ENCODE measurements at places on chromosomes 11 and 22.
A peak's percentile ranks its signal among the peaks of the same experiment; 100 is the strongest.

GRCh38 chr11:118397448-118397847 lies 4.0 kb upstream of the ATP5MG start:
- DNase-seq, result no peak

GRCh38 chr11:68527585-68527984 lies 67.0 kb downstream of the PPP6R3 start:
- DNase-seq, result no peak

- no peak for DNase-seq
These were observed 10.9 kb downstream of the TST start for GRCh38 chr22:37008365-37008764.

GRCh38 chr11:13576995-13577394 lies 81.2 kb upstream of the PTH start:
- no peak for DNase-seq

DNA sequence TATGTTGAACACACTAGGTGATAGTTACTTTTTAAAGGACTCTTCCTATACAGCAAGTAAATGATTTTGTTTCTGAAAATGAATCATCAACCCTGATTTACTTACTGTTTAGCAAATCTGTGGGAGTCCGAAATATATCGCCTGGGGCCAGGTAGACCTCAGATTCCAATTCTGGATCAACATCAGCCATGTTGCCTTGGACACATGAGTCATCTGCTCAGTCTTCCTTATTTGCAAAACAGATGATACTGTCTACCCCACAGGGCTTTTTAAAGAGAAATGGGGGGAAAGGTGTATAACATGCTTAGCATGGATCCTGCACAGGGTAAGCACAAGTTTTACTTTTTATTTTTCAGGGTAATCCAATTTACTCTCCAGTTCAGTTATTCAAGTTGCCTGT lies 324.2 kb downstream of the TENM4 start:
- DNase-seq, result no peak

- DNase-seq, result no peak
These were observed 3.1 kb downstream of the PAX6 start for GRCh38 chr11:31807799-31808667.

GRCh38 chr22:33821290-33821689 lies 99.0 kb downstream of the LARGE1 start:
- peak; percentile 14 for DNase-seq

GRCh38 chr11:82315093-82315492 lies 418.6 kb downstream of the FAM181B start:
- no peak for DNase-seq

- no peak for DNase-seq
These were observed 52.3 kb upstream of the GAB2 start for GRCh38 chr11:78469896-78470295.

DNA sequence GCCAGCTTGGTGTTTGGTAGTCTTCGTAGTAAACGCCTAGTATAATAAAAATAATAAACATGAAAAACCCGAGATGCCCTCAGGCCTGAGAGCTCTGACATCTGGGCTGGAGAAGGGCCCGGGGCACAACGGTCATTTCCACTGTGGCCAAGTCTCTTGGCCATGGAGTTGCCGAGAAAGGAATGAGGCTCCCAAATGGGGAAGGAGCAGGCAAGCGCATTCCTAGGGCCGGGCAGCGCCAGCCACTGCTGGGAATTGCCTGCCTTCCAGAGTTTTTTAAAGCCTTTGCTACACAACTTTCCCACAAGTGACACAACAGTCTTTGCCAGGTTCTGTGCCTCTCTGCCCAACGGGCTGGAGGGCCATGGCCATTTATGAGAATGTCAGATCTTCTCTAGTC lies 103.4 kb downstream of the NAV2 start:
- no peak for DNase-seq

DNA sequence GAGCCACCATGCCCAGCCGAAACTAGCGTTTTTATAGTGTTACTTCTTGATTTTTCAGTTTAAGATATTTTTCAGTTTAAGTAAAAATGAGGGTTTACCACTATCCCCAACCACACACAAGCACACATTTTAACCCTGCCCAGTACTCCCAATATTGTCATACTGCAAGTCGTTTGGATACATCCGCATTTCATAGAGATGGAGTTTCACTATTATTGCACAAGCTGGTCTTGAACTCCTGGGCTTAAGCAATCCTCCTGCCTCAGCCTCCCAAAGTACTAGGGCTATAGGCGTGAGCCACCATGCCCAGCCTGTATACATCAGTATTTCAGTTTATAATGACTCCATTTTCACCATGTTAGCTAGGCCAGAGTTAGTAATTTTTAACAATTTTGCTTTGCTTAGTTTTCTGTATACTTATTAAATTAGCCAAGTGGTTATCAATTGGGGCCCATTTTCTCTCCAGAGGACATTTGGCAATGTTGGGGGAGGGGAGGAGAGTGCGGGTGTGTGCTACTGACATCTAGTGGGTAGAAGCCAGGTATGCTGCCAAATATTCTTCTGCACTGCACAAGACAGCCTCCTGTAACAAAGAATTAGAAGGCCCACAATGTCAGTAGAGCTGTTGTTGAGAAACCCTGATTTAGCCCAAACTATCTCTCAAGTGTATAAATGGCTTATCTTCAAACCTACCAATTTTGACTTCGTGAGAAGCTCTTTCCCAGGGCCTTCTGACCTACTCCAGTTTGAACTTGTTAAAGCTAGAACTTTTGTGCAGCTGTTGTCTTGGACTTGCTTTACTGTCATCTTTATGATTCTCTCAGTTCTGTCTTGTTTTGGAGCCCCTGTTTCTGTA lies 7.3 kb downstream of the USP47 start:
- peak; percentile 64 for DNase-seq

GRCh38 chr11:117195761-117196160 lies 3.4 kb upstream of the TAGLN start:
- no peak for DNase-seq

GRCh38 chr11:128351168-128351567 lies 236.2 kb downstream of the ETS1 start:
- no peak for DNase-seq

GRCh38 chr11:125517116-125517770 lies 21.2 kb upstream of the FEZ1 start:
- DNase-seq, result peak; percentile 72

- DNase-seq, result no peak
These were observed 596.6 kb downstream of the METTL15 start for GRCh38 chr11:28704801-28705200.

DNA sequence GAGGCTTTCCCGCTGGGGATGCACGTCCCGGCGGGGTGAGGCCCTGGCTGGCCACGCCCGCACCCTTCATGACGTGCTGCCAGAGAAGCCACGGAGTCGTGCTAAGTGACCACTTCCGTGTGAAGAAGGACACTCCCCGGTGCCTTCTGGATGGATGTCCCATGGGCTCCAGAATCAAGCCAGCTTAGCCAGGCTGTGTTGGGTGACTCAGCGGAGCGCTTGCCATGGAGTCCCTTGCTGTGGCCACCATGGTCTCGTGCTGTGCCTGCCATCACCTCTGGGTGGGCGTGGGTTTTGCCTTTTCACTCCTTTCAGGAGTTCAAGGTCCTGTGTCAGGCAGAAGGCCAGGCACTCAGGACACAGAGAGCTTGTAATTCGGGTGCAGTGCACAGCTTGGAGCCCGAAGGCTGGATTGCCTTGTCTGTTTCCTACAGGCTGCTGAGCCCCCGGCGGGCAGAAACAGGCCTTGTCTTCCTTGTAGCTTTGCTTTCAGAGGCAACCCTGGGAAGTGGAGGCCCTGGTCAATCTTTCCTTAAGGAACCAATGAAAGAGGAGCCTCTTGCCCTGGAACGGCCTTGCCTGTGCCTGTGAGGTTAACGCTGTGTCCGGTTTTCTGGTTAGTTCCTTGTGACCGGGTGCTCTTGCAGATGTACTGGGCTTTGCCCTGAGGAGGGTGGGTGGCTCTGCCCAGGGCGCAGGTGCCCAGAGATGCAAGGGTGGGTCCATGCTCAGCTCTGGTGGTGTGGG lies 268.6 kb downstream of the TBC1D22A start:
- peak; percentile 4 for DNase-seq

- peak; percentile 45 for DNase-seq
These were observed 21.3 kb upstream of the PIK3IP1 start for GRCh38 chr22:31313366-31314147.

GRCh38 chr11:46391578-46392420 lies at the start of gene CHRM4:
Gene CHRM4 (minus strand): TSS chr11:46391776. CDS start chr11:46386557, 5,219 bp downstream.
- peak; percentile 27 for DNase-seq

DNA sequence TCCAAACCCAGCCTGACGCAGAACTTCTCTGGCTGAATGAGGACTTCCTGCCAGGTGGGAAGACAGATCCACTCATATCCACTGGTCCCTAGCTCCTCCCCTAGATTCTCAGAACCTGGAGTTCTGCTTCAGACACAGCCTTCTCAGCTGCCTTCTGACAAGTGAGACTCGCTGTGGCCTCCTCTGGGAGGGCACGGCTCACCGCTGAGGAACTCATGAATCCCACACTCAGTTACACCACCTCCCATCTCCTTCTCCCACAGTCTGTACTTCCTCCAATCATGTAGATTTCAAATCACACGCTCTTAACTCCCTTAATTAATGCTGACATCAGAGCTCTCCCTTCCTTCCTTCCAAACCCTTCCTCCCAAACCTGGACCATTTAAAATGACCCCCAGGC lies 86.4 kb upstream of the TMEM45B start:
- DNase-seq, result no peak

- DNase-seq, result no peak
These were observed 2.3 kb upstream of the SYVN1 start for GRCh38 chr11:65136515-65137096.

DNA sequence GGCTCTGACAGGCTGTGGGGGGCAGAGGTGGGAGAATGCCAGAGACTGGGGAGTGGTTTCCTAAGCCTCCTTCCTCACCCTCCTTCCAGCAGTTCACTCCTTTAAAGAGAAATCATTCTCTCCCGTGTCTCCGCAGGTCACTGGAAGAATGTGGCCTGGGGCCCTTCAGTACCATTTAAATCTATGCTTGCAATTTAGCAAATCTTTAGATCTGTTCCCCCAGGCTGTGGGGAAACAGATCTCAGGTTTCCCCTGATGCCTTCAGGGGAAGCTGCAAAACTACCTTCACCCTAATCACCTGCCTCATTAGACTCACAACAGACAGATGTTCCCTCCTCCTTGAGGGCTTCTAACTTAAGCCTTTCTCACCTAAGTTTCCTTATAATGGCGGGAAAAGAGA lies 55.3 kb downstream of the KIRREL3 start:
- DNase-seq, result no peak

DNA sequence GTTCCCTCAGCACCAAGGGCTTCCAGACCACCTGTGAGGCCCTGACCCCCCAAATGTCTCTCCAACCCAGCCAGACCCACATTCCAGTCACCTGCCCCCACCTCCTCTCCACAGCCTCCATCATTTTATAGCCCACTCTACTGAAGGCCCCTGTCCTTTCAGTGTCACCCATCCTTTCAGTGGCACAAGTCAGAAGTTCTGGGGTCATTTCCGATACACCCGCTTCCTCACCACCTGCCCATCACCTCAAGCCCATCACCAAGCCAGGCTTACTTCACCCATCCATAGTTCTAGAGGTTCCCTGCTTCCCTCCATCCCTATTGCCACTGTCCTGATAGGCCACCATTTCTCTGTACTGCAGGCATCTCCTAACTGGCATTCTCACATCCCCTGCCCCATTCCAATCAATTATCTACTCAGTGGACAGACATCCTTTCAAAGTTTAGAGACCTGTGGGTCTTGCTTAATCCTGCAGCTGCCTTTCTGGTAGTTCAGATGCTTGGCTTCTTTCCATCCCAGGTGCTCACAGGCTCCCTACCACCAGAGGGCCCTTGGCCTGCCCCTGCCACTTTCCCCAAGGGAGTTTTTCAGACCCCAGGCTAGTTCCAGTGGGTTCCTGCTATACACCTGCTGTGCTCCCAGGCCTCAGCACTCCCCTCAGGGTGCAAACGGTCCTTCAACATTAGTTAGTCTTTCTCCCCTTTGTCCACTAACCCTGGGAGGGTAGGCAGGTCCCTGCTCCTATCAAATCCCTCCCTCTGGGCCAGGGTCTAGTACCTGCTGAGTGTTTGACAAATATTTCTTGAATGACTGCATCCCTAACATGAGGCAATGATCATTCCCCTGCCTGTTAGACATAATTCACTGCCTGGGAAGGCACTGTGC lies 7.6 kb downstream of the KCNQ1OT1 start:
- no peak for DNase-seq

- no peak for DNase-seq
These were observed 703.3 kb upstream of the CCDC179 start for GRCh38 chr11:23563591-23563990.

GRCh38 chr22:30238661-30239487 lies 7.7 kb downstream of the LIF start:
- DNase-seq, result peak; percentile 71

GRCh38 chr11:33177676-33178336 lies 16.5 kb upstream of the CSTF3 start:
- DNase-seq, result no peak

DNA sequence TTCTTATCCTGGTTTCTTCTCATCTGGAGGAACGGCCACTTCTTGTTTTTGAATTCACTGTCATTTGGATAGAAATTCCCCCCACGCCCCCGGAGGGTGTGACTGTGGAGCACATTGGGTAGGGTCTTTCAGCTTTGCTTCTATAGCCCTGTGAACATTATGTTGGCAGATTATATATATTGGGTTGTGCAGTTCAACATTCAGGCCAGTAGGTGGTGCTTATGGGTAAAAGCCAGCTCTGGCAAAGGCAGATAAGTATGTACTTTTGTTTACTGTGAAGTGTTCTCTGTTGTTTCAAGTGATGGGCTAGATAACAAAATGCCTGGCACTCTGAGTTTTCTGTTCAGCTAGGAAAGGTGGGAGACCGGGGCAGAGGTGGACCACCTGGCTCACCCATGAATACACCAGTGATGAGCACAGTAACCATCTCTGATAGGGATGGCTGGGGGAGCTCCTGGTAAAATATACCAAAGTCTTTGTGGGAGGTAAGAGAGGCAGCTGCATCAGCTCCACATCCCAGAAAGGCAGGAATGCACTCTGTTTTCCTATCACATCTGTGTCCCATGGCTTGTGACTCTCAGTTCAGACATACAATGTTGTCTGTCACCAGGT lies 1348.2 kb upstream of the RAG2 start:
- peak; percentile 9 for DNase-seq

GRCh38 chr11:31150841-31151240 lies 218.7 kb downstream of the DCDC1 start:
- no peak for DNase-seq

DNA sequence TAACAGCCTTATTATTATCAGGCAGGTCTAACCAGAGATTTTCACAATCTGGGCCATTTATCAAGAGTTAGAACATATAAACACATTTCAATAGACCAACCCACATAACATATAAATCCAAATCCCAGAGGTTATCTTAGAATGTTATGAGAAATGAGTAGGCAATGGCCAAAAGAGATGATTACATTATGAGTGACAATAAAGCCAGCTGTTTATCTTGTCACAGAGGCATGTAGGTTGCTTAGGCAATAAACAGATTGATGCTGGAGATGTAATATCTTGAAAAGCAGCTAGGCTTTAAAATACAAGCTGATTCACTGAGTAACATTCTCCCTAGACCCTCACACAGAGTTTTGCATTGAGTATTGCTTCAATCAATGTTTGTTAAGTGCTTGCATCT lies 148.5 kb upstream of the SESN3 start:
- DNase-seq, result no peak

GRCh38 chr22:36936362-36937116 lies 23.1 kb downstream of the CSF2RB start:
- DNase-seq, result no peak

GRCh38 chr11:4891996-4892640 lies 10.4 kb downstream of the OR51T1 start:
- DNase-seq, result peak; percentile 92

- DNase-seq, result peak; percentile 65
These were observed 60.6 kb upstream of the RASD2 start for GRCh38 chr22:35479985-35480550.

- DNase-seq, result no peak
These were observed 127.7 kb downstream of the OSBP2 start for GRCh38 chr22:30822216-30823014.
